HEK293T (cell line): ENCODE measurements at places on chromosomes 12 and 14.

DNA sequence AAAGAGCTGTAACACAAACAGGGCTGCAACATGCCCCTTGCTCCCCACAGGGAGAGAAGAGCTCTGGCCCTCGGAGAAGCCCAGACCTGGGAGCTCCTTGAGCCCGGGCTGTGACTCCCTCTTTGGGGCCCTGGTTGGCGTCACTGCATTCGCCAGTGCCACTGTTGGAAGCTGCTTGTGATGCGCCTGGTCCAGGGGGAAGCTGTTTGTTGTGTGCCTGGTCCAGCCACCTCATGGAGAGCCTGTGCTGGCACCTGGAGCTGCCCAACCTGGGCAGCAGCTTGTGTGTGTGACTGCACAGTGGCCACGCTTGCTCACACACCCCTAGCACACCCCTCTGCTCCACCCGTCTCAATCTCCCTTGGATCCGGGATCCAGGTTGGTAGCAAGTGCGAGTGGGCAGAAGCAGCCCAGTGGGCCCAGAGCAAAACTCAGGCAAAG lies 49.5 kb downstream of the A2M start:
- DNase-seq = no peak

- no peak for DNase-seq
Observed at GRCh38 chr14:75292101-75292563, 13.5 kb downstream of the FOS start.

DNA sequence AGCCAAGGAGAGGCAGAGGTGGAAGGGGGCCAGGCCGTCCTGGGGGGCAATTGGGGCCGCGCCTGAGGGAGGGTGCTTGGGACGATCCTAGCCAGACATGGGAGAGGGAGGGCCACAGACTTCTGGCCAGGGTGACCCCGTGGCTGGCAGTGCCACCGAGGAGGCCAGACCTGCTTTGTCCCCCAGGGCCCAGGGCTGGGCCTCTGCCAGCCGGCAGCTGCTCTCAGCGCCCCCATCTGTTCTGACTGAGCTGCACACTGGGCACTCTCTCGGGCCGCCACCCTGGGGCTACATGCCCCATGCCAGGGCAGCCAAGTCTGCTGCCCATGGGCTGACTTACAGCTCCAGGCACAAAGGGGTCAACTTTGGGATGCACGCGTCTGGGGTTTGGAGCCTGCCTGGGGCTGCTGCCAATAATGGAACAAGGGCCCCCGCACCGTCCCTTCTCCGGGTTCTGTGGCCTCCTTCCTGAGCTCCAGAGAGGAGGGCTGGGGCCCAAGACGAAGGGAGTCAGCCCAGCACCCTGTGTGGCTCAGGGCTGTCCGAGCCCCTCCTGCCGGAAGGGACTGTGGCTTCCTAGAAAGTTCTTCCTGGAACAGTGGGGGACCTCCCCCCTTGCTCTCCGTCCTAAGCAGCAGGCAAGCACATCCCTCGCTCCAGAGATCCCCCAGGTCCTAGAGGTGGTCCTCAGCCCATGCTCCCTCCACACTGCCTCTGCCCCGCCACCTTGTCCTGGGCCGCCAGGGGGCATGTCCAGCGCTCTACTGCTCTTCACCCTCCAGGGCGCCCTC lies 1.1 kb downstream of the ADSS1 start:
- DNase-seq = no peak

- DNase-seq = no peak
Observed at GRCh38 chr12:42919691-42920090, 330.1 kb upstream of the PRICKLE1 start.

GRCh38 chr12:20757-21156 lies 45.8 kb upstream of the IQSEC3 start:
- DNase-seq = no peak

DNA sequence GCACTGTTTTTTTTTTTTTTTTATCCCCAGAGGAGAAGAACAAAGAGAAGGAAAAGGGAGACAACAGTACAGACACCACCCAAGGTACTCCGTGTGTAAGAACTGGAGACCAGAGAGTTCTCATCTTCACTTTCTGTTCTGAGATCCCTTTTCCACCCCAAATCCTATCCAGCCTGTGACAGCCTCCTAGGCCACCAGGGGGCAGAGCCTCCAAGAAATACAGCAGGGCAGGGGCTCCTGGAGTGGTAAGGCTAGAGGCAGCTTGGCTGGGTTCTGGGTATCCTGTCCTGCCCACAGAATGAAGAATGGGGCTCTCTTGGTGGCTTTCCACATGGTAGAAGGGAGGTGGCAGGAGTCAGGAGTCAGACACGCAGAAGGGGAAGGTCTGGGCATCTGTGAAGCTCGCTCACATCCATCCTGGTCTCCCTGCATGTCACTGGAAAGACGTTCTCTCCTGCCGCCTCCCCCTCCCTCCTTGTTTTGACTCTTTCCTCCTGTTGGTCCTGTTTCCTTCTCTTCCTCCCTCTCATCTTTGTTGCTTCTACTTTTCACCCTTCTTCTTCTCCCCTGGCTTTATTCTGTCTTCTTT lies 12.0 kb downstream of the CLSTN3 start:
- DNase-seq = peak; percentile 72

GRCh38 chr12:34119366-34119765 lies 97.1 kb downstream of the ALG10 start:
- DNase-seq = no peak

DNA sequence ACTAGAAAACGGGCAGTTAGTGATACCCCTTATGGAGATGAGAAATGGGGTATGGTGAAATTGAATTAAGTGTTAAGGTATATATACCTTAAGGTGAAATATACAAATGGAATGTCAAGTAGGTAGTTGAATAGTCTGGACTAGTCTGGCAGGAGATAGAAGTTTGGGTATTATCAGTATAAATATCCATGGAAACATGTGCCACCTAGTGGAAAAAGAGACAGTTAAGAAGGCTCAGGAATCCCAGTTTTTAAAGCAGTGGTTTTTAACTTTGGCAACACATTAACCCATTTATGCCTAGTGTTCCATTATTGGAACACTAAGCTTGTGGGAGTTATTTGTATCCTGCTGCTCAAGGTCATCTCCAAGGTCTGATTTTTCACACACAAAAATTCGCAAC lies 38.6 kb upstream of the TPH2 start:
- peak; percentile 8 for DNase-seq

- no peak for DNase-seq
Observed at GRCh38 chr14:24390701-24391468, 7.9 kb upstream of the NYNRIN start.

- no peak for DNase-seq
Observed at GRCh38 chr14:73710737-73711136, 3.4 kb downstream of the PNMA1 start.

GRCh38 chr12:4214877-4215228 lies 58.7 kb upstream of the CCND2 start:
- no peak for DNase-seq

GRCh38 chr14:42002141-42002540 lies 395.5 kb downstream of the LRFN5 start:
- no peak for DNase-seq

GRCh38 chr12:100101000-100101399 lies 41.7 kb downstream of the BLTP3B start:
- DNase-seq = no peak

GRCh38 chr12:54641554-54641953 lies 6.6 kb downstream of the DCD start:
- DNase-seq = no peak

DNA sequence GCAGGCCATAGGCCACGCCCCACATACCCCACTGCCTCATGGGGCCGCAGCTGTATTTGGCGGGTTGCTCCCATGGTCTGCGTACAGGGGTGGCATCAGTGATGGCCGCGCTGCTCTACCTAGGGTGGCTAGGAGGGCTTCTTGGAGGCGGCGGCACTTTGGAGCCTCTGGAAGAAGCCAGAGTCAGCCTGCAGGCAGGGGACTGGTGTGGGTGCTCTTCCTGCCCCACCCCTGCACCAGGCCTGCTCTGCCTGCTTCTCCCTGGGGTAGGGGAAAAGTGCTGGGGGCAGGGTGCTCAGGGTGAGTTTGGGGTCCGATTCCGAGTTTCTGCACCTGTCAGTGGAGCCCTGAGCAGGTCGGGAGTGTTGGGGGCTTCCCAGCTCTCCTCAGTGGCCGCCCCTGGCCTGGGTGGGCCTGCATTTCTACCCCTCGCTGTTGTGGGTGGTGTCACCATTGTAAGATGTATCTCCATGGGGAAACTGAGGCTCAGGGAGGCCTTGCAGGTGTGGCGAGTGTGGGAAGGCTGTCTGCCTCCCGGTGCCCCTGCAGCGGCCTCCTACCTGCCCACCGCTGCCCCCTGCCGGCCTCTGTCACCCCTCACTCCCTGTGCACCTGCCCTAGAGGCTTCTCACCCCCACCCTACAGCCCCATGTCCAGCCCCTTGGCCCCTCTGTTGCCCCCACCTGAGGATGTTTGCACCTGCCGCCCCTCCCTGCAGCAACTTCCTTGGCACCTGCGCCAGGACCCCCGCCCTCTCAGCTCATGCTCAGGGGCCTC lies 5.5 kb downstream of the CEP170B start:
- peak; percentile 60 for DNase-seq

DNA sequence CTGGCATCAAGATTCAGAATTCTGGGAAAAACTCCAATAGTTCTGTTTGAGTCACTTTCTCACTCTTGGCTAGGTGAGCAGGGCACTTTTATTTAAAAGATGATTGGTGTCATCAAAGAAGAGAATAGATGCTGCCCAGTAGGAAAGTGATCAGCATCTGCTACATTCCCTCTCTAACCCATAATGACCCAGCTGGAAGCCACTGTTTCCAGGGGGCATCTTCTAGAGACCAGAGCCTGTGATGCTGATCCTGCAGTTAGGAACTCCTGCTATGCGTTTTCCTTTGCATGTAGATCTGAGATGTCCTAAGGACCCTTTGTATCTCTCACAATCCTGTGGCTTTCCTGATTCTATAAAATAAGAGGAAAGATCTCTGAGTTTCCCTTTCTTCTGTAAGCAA lies 79.9 kb upstream of the TMTC1 start:
- no peak for DNase-seq

- DNase-seq = no peak
Observed at GRCh38 chr12:52612431-52613383, 5.7 kb downstream of the KRT73 start.

DNA sequence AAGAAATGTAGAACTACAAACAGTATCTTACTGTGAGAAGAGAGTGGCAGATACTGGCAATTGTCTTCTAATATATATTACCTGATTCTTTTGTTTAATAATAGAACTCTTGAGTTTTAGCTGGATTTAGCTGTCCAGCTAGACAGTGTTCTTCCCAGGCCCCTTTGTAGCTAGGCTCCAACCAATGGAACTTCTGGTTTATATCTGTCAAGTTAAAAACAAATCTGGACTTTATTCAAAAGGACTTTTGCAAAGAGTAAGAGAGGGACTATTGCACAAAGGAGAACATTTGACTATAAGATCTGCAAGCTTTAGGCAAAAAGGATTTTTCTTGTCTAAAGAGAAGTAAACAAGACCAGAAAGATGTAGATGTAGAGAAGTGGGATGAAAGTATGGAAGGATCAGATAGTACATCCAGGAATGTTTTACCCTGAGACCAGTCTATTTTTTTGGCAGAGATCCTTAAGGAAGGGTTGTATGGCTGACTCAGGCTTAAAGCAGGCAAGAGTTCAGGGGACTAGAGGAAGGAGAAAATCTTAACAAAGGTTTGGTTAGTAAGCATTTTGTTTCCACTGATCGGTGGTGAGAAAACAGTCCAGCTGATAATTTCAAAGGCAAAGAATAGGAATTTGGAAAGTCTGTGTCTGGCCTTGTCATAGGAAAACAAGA lies 111.1 kb upstream of the PLEKHA5 start:
- DNase-seq = no peak

GRCh38 chr14:31038521-31039166 lies 12.5 kb upstream of the STRN3 start:
- no peak for DNase-seq

DNA sequence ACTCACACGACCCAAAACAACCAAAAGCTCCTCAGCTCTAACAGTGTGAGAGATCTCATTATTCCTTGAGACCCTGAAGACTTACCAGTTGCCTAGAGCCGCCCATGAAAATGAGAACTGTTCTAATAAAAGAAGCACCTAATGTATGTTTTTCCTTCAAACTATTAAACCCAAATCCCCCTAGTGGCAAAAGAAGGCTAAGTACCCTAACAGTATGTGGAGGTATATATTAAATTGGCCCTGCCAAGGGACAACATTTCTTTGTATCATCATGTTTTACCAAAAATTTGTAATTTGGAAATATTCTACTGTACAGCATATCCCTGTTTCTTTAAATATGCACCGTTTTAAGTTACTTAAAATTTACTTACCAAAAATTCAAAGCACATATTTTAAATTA lies 38.0 kb upstream of the PPFIA2 start:
- peak; percentile 19 for DNase-seq

DNA sequence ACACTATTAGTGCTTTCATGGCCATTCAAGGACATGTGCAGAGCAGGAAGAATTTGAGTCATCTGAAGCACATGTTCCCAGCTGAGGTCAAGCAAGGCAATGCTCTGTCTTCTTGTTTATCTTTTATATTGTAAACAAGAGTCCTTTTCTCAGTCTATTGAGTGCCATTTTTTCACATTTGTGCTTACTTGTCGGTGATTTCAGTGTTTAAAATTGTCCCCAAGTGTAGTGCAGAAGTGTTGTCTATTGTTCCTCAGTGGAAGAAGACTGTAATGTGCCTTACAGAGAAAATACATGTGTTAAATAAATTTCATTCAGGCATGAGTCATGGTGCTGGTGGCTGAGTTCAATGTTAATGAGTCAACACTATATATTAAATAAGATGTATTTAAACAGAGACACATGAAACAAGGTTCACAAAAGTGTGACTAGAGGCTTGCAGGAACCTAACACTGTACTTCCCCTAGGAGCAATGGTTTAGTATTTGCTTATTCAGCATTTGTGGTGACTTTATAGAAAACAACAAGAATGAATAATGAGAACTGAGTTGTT lies 391.1 kb downstream of the LRIG3 start:
- DNase-seq = no peak

DNA sequence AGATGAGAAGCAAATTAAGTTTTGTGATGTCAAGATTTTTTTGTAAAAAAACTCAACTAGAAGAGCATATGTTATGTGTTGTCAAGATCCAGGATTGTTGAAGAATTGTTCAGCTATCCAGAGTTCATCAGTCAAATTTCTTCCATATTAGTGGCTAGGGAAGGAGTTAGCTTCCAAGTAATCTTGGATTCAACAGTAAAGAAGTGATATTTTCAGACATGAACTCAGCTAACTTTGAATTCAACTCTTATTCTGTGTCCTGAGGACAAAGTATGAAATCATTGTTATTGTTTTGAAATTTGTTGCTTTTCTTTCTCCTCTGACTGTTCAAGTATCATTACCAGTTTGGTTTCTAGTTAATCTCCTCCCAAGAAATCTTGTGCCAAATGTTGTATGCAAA lies 589.3 kb upstream of the NOVA1 start:
- no peak for DNase-seq

GRCh38 chr14:97219431-97220017 lies 422.3 kb downstream of the VRK1 start:
- DNase-seq = no peak

GRCh38 chr14:71610797-71611196 lies 321.4 kb upstream of the RGS6 start:
- DNase-seq = no peak
